ENCODE measurements at places on chromosomes 12 and 14.

- DNase-seq, result no peak
Measured at GRCh38 chr12:106431839-106432411, 74.4 kb downstream of the POLR3B start.

GRCh38 chr14:101503431-101504095 lies 57.7 kb upstream of the DIO3 start:
- DNase-seq, result no peak

- no peak for DNase-seq
Measured at GRCh38 chr14:96629082-96629481, 126.9 kb downstream of the PAPOLA start.

DNA sequence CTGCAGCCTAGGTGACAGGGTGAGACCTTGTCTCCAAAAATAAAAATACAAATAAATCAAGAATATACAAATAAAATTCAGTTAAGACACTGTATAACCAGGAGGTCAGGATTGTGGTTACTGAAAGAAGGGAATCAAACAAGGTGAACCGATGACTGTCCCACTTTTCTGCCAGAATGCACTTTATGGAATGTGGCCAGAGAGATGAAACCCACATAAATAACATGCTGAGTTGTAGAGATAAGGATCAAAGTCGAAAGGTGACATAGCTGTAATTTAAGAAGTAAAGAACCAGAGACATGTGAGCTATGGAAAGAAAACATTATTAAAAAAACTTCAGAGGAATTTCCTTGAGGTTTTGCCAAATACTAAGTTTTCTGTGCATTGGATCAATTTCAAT lies 1098.2 kb upstream of the USP15 start:
- no peak for DNase-seq

- no peak for DNase-seq
Measured at GRCh38 chr14:69683971-69684370, 72.6 kb downstream of the SUSD6 start.

DNA sequence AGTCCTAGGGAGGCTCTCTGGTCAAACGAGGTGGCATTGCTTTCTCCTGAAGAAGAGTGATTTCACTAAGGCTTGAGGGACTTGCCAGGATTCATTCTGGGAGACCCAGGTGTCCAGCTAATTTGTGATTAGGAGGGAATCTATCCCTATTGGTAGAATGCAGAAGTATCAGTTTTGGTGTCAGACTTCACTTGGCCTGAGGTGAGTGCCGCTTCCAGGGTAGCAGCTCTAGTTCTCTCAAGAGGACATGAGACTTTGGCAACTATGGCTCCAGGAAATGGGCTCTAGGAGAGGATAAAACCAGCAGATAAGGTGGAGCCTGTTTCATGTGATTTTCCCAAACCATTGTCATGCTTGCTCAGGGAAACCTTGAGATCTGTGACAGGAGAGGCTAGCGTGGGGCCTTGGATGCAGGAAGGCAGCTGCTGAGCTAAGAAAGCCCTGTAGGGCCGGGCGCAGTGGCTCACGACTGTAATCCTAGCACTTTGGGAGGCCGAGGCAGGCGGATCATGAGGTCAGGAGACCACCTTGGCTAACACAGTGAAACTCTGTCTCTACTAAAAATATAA lies 11.6 kb upstream of the TMEM117 start:
- no peak for DNase-seq

- DNase-seq, result no peak
Measured at GRCh38 chr12:119620490-119620889, 26.9 kb downstream of the TMEM233 start.

GRCh38 chr12:132166093-132166492 lies 21.8 kb downstream of the NOC4L start:
- DNase-seq, result no peak

DNA sequence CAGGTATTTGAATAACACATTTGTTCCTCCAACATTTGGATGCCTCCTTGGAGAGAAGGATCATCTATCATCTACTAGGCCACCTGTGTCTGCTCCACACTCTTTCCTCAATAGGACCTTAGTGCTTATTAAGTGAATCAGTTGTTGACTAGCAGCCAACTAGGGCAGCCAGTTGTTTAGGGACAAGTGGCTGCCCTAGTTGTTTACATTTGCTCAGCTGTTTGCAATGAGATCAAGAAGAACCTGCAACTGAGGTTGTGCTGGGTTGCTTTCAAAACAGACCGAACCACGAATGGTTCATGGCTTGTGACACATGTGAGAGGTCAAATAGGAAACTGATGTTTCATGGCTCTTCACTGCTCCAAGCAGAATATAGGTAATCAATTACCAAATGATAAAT lies 53.8 kb downstream of the TMCC3 start:
- no peak for DNase-seq

- no peak for DNase-seq
Measured at GRCh38 chr14:103741876-103742275, 26.3 kb downstream of the ZFYVE21 start.

GRCh38 chr12:26471560-26471959 lies 276.2 kb downstream of the SSPN start:
- DNase-seq, result no peak

DNA sequence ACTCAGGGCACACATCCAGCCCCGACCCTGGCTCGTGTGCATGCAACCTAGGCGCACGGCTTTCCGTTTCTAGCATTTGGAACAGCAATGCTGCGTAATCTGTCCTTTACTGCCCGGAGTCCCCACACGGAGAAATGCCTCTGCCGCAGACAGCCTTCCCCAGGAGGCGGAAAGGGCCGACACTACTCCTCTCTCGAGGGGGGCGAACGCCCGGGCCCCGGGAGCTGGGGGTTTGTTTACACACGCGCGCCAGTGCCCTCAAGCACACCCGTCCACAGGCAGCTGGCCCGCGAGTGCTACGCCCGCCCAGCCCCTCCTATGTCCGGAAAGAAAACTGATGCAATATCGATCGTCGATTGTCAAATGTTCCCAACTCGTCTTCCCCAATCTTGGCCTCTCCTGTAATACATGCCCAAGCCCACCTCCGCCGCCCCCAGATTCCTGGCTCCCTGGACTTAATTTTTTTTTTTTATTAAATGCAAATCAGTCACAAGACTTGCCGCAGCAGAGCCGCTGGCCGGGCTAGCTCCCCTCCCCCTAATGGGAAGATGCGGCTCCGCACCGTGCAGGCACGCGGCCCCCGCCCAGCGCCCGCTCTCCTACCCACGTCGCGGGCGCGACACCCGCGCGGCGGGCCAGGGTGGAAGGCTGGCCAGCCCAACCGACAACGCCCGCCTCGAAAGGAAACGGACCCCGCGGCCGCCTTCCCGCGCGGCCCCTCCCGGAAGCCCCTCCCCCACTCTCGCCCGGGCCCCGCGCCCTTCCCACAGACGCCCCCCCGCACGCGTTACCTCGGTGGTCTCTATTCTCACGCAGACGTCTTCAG lies 642 bp downstream of the SLC38A2 start:
- DNase-seq, result peak; percentile 14

DNA sequence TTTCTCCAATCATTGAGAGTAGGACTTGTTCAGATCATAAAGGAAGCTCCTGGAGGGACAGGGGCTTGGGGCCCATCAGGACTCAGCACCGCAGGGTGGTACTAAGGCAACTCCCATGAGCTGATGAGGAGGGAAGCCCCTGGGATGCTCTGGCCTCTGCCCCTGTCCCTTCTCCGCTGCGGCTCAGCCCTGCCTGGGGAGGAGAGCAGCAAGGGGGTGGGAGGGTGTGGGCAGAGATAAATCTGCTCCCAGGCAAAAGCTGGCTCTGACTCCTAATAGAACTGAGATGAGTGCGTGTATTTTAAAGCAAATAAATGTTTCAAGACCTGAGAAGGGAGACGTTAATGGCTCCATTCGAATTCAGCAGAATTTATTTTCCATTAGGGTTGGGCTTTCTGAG lies 52.0 kb upstream of the CHST11 start:
- DNase-seq, result no peak

DNA sequence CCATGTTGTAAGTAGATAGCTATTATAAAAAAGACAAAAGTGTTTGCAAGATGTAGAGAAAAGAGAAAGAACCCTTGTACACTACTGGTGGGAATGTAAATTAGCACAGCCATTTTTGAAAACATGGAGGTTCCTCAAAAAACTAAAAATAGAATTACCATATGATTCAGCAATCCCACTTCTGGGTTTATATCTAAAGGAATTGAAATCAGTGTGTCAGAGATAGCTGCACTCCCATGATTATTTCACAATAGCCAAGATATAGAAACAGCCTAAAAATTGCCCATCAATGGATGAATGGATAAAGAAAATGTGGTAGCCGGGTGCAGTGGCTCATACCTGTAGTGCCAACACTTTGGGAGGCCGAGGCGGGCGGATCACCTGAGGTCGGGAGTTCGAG lies 9.2 kb downstream of the PSMC6 start:
- no peak for DNase-seq

- DNase-seq, result no peak
Measured at GRCh38 chr12:50415899-50416479, 15.3 kb downstream of the LARP4 start.

GRCh38 chr12:50353404-50353803 lies 43.0 kb downstream of the FAM186A start:
- no peak for DNase-seq

- no peak for DNase-seq
Measured at GRCh38 chr14:89912667-89913211, 41.8 kb downstream of the EFCAB11 start.

DNA sequence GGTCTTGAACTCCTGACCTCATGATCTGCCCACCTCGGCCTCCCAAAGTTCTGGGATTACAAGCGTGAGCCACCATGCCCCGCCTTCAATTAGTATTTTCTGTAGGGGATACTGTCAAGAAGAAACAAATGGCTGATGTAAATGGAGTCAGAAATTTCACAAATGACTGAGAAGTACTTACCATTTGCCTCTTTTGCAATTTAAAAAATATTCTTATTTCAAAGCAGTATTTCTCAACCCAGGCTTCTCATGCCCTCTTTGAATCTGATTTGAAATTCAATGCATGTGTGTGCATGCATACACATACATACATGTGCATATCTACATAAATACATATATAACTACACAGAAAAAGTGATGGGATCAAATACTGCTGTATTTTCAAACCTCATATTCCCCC lies 4.4 kb downstream of the PSMA6 start:
- DNase-seq, result no peak

DNA sequence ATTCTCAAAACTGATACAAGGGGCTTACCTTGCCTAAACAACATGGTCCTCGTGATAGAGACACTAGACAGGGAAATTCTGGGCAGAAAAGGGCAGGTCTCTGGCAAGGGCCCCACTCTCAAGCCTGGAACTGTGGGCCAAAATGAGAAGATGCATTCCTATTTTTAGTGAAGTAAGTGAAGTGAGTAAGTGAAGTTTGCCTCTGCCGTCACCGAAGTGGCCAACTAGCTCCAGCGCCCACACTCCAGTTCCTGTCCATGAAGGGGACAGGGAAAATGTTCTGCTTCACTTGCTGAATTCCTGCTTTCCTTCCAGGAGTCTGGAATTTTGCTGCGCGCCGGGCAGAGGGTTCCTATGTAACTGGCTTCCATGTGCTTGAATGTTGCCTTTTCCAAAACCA lies 1035.6 kb upstream of the TMEM132C start:
- no peak for DNase-seq

- no peak for DNase-seq
Measured at GRCh38 chr12:77998236-77998786, 167.6 kb downstream of the NAV3 start.

GRCh38 chr12:7093486-7093885 lies 1.2 kb upstream of the C1R start:
- no peak for DNase-seq

DNA sequence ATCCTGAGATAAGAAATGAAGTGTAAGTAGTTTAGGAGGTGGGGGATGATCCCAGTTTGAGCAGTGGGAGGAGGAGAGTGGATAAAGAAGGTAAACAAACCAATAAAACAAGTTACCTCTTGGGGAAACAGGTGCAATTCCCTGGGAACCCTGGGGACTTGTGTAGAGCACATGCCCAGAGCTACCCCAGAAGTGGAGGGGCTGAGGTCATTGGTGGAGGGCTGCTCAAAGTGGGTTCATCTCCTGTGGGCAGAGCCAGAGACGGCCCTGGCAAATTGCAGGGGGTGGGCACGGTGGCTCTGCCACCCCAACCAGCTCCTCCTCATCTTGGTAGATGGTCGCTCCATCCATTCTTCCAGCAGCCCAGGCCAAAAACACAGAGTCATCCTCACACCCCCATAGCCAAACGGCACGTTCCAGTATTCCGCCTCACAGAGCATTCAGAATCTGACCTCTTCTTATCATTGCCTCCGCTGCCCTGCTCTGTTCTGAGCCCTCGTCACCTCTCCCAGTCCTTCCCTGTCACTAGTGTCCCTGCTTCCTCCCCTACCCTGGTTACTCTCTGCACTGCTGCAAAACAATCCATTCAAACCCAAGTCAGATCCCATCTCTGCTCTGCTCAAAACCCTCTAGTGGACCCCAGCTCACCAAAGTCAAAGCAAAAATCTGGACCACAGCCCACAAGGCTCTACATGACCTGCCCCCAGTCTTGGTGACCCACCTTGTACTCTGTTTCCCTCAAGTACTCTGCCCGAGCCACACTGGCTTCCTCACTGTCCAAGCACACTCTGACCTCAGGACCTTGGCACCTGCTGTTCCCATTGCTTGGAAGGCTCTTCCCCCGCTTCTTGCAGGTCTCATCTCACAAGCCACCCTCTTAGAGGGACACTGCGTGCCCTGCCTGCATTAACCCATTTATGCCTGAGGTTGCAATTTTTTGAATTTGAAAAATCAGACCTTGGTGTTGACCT lies 5.5 kb downstream of the CYP46A1 start:
- no peak for DNase-seq

GRCh38 chr12:18340186-18340585 lies 78.9 kb downstream of the PIK3C2G start:
- no peak for DNase-seq

DNA sequence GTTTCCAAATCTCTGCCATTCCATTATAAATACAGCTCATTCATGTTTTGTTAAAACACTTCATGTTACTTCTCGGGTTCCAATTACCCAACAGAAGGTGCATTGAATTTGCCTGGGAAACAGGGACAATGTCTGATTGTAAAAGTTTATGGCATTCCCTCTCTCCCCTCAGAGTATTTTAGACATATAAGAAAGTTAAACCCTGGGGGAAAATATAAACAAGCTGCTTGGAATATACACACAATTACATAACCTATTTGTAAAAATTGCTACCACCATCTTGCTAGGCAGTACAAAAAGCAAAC lies 60.0 kb downstream of the BTG1 start:
- DNase-seq, result no peak

DNA sequence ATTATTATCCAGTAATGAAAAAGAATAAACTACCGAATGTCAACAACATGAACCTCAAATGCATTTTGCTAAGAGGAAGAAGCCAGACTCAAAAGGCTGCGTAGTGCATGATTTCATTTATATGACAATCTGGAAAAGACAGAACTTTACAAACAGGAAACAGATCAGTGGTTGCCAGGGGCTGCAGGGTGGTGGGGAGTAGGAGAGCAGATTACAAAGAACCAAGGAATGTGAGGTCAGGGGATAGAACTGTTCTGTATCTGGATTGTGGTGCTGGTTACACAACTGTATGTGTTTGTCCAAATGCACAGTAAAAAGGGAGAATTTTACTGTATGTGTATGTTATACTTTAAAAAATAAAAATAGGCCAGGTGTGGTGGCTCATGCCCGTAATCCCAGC lies 89.7 kb upstream of the MYL2 start:
- DNase-seq, result no peak

GRCh38 chr14:81224222-81224621 lies 3.5 kb upstream of the GTF2A1 start:
- DNase-seq, result no peak
